ENCODE measurements at places on chromosomes 5 and 9.

DNA sequence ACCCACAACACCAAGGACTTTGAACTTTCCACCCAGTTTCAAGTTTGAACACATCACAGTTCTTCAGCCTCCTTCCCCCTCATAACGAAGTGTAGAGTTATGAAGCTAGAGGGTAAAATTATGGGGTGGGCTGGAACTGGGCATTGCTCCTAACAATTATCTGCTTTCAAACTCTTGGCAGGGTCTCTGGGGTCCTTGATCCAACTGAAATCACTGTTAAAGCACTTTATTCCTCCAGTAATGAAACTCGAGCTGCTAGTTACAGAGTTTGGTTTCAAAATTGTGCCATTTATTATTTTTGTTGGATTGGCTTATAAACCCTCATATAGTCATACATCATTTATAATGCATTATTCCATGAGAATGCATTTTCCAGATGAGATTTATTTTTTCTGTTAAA, 158.5 kb downstream of the RGS3 start:
- no peak for DNase-seq

DNA sequence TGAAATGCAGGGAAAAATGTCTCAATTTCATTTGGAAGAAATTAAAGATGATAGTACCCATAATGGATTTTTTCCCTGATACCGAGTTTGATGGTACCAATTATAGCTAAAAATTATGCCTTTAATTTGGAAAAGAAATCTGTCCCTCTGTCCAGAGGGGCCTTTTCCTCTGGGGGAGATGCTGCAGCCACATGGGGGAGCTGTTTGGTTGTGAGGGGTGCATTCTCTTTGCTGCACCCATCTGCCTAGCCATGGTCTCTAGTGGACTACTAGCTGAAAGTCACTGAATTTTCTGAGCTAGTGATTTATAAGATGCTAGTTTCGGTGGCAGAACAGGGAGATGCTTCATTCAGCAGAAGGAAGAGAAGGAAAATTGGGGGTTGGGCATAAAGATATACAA, 9.6 kb downstream of the SEC61B start:
- no peak for DNase-seq

DNA sequence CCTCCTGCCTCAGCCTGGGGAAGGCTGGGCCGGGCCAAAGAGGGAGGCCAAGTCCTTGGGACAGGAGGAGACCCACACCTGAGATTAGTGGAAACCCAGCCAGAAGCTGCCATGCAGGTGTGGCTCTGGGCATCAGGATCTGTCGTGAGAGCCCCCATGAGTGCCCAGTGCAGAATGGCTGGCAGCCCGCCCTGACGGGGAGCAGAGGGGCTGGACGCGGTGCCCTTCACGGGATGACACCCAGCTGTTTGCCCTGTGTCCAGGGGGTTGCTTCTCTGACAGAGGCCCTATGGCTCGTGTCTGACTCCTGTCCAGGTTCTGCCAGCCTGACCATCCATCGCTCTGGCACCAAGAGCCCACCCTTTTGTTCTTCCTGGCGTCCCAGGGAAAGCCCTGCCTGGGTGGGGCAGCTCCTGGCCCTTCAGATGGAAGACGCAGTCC, 8.5 kb downstream of the DIPK1B start:
- no peak for DNase-seq

DNA sequence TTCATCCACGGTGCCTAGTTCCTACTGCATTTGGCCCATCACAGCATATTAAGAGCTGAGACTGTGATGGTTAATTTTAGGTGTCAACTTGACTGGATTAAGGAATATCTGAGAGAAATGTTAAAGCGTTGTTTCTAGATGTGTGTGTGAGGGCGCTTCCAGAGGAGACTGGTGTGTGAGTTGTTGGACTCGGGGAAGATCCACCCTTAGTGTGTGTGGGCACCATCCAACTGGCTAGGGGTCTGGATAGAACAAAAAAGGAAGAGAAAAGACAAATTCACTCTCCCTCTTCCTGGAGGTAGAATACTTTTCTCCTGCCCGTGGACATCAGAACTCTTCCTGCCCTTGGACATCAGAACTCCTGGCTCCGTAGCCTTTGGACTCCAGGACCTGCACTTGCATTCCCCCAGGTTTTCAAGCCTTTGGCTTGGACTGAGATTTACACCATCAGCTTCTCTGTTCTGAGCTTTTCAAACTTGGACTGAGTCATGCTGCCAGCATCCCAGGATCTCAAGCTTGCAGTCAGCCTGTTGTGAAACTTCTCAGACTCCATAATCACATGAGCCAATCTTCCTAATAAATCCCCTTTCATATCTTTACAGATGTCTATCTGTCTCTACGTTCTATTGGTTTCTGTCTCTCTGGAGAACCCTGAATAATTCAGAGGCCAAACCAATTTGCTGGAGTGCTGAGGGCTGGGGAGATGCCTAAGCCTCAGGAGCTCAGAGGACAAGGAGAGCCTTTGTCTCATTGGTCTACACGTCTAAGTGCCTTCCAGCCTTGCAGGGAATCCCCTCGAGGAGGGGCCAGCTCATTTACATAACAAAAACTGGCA, 164.5 kb downstream of the DCP2 start:
- no peak for DNase-seq

- no peak for DNase-seq
These were observed 200.4 kb downstream of the FOXD4L6 start for GRCh38 chr9:40927851-40928802.

DNA sequence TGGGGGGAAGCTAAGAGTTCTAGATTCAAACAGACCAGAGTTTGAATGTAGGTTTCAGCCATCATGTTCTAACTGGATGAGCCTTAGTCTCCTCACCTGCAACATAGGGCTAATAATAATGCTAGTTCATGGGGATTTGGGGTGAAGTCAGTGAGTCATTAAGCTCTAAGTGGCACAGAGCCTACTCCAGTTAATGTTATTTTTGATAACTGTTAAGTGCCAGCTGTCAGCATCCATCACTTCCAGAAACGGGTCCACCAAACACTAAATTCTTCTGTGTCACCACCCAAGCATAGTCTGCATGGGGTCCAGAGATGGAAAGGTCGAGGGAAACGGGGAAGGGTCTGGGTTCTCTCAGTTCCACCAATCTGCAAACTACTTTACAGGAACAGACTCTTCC, 1.8 kb upstream of the TSC1 start:
- DNase-seq: no peak

- no peak for DNase-seq
These were observed 109.2 kb downstream of the OSTF1 start for GRCh38 chr9:75197561-75197960.

- no peak for DNase-seq
These were observed 36.7 kb downstream of the GEMIN5 start for GRCh38 chr5:154901276-154901675.

DNA sequence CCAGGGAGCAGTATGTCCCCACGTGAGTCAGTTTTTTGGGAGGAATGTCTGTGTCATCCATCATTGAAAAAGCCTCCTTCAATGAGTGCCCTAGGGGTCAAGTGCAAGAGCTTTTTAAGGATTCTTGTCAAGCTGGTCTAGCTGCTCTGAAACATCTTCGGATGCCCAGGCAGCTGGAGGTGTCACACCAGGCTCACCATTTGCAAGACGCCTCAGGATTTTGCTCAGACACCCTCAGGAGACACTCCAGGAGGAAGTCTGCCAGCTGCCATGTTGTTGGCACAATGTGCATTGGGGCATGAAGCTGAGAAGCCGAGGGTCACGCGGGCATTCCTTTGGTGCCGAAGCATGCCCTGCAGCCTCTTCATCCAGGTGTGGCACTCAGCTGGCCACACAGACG, 111.1 kb upstream of the S1PR3 start:
- DNase-seq: no peak

GRCh38 chr5:105754056-105754455, 1916.7 kb downstream of the EFNA5 start:
- no peak for DNase-seq

- no peak for DNase-seq
These were observed 28.2 kb downstream of the LIFR start for GRCh38 chr5:38528162-38528703.

GRCh38 chr5:34061993-34062392, 19.0 kb upstream of the C1QTNF3 start:
- DNase-seq: no peak
